ENCODE measurements at places on chromosomes 6 and 20.

DNA sequence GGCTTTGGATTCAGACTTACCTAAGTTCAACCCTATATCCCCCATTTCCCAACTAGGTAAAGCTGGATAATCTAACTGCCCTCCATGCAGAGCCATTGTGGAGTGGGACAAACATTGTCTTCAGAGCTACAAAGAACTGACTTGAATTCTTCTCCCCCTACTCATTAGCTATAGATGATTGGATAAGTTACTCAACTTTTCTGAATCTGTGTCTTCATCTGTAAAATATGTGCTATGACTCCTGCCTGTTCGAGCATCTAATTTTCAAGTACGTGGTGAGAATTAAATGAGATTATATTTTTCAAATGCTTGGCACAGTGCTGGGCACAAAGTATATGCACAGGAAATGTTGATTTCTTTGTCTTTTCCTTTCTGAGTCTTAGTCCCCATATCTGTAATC is 240.3 kb upstream of the TCF21 start:
- no peak for DNase-seq

GRCh38 chr20:43458422-43458924 is 777 bp downstream of the SRSF6 start:
- DNase-seq, result no peak

DNA sequence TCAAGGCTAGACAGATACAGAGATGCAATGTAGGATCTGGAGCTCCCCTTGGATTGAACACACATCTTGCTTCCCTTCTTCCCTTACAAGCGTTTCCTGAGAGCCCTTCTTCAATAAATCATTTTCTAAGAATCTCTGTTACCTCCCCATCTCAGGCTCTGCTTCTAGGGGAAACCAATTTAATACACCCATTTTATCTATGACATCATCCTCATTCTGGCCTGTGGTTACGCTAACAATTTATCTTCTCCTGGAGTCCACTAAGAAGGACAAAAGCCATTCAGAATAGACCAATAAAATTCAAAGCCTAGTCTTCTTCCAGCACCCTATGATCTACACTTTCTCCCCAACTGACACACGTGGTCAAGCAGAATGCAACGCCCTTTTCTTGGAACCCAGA is 390.1 kb downstream of the PLCB1 start:
- DNase-seq, result no peak

DNA sequence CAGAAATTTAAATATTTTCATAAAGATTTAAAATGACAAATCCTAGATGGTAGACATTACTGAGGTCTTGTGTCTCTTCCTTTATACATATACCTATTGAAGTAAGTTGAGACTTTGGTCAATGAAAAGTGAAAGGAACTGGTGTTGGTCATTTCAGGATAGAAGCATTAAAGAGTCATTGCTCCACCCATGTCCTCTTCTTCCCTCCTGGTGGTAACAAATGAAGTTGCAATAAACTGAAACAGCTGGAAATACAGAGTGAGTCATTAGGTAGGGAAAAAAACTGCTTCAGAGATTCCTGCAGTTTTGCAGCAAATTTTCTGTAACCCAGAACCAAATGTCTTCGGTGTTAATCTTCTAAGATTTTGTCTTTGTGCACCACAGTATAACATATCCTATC is 448.0 kb downstream of the EYS start:
- no peak for DNase-seq

- DNase-seq, result no peak
These were observed 47.8 kb downstream of the PLCG1 start for GRCh38 chr20:41185013-41185757.

DNA sequence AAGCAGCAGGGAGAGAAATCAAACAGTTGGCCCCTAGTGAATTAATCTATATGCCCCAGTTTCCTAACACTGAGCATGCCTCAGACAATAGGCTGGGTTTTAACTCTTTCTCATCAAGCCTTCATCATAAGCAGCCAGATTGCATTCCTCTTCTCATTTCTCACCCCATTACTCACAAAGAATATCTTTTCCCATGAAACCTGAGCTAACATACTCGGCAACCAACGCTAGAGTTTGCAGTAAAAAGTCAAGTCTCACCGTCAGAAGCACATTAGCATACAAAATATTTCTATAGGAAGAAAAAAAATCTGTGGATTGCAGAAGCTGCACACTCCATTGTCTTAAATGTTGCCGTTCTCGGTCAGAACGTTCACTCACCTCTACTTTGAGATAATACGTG is 429.9 kb upstream of the ARID1B start:
- no peak for DNase-seq

- DNase-seq, result no peak
These were observed 46.8 kb downstream of the RALGAPB start for GRCh38 chr20:38519426-38519825.

DNA sequence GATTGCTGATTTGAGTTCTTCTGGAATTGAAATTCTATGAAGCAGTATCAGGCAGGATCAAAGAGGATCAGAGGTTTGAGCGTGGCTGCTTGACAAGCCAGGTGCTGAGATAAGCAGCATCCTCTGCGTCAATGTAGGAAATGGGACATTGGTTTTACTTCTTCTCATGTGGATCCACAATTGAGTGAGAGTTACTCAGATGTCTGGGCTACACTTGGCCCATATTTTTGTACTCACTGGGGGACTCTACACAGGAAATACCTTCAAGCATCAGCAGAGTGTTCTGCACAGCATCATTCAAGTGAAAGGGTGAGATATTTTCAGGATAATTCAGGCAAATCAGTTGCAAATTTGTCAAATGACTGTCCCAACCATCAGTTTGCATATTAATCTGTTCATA is 613.9 kb upstream of the ARID1B start:
- DNase-seq, result no peak

DNA sequence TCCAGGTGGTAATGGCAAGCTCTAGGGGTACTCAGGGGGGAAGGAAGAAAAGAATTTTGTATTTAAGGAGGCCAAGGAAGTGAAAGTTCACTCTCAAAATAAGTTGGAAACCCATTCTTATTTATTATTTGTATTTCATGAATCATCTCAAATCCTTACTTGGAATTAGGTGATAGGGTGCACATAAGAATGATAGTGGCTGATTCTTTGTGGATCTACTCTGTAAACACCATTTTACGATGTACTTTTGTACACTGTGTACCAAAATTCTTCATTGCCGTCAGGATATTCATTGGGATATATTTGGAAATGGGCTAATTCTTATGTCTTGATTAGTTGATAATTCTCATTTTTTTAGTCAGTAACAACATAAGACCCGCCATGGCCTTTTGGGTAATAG is 179.5 kb upstream of the LAMP5 start:
- DNase-seq, result no peak

- no peak for DNase-seq
These were observed 147.4 kb downstream of the BACH2 start for GRCh38 chr6:90149280-90149679.

DNA sequence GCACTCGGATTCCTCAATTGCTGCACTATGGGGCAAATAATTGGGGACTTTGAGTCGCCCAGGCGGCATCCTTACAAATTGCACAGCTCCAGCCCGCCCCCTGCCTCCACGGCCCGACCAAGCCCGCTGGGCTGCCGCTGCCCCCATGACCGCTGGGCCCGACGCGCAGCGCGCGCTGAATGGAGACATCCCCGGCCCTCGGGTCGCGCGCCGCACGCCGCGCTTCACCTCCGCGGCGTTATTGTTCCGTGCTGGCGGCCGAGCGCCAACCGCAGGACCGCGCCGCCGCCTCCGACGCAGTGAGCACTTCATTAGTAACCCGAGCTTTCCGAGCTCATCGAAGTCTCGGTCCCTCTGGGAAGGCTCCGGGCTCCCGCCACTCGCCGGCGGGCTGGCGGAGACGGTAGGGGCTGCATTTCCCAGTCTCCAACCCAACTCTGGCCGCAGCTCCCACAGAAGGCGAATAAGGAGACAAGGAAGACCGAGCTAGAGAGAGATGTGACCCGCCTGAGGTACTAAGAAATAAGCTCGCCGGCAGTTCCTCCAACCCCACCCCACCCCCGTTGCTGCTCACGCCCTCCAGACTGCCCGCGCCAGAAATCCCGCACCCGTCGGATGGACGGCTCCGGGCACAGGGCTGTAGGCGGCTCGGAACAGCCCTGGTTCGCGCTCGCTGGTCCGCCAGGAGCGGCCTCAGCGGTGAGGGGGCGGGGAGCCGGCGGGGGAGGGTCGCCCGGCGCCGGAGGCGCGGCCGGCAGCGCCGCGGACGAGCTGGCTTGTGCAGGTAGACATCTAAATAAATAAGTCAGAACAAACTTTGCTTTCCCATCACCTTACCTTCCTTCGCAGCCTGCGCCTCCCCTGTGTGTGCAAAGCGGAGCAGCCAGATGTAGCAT is 703 bp downstream of the EPHA7 start:
- no peak for DNase-seq

DNA sequence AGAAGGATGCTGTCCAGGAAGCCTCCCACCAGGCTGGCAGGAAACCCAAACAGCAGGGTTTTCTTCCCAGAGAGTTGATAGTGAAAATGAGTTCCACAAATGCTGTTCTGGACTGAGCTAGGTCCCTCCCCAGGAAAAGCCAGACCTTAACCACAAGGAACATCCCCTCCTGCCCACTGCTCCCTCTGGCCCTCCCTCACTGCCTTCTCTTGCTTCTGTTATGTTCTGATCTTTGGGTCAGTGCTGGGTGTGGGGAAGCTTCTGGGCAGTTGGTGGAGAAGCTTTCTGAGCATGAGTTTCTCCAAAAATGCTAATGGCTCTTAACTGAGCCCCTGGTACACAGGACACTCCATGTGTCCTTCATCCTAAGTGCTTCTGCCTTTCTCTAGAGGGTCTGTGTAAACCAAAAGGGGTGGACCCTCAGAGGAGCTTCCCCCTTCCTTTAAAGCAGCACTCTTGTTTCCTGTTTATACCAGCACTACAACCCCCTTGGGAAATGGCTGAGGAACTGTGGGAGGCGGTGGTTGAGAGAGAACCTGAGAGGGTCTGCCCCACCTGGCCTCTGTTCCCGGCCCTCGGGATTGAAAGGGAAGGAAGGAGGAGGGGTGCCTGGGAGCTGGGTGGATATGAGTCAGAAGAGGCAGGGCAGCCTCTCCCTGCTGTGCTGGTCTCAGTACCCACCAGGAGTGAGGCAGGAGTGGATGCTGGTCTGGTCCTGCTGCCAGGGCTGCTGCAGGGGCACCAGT is 42.0 kb downstream of the CDS2 start:
- no peak for DNase-seq

GRCh38 chr6:131945971-131946370 is 5.2 kb downstream of the CCN2 start:
- DNase-seq, result no peak

DNA sequence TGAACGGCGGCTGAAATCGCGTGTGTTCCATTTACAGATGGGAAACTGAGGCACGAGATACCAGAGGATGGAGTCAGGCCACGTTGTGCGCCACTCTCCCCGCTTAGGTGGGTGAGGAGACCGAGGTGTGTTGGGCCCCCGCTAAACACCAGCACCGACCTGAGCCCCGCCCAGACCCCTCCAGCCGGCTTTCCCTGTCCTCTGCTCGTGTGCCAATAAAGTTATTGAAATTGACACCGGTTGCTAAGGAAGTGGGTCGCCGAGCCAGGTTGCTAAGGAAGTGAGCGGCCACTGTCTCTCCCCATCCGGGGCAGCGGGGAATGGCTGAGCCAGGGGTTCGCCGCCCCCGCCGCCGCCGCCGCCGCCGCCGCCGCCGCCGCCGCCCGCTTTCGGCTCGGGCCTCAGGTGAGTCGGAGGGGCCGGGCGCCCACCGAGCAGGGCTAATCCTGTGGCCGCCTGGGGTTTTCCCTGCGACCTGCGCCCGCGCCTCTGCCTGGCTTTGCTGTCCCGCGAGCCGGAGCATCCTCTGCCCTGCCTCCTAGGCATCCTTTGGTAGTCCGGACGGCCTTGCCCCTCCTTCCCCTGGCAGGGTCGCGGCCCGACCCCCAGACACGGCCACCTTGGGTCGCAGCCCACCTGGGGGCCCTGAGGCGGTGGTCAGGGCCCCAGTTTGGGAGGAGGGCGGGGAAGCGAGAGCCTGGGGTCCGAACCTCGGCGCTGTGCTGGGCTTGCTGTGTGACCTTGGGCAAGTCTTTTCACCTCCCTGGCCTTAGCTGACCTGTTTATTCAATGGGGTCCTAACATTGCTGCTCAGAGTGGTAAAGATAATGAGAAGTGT is at the start of gene KIF3B:
Gene KIF3B (plus strand): TSS at position 291 of the 838 bp plus-strand sequence. CDS start 32,127 bp downstream, outside the sequence.
- DNase-seq, result peak; percentile 68

DNA sequence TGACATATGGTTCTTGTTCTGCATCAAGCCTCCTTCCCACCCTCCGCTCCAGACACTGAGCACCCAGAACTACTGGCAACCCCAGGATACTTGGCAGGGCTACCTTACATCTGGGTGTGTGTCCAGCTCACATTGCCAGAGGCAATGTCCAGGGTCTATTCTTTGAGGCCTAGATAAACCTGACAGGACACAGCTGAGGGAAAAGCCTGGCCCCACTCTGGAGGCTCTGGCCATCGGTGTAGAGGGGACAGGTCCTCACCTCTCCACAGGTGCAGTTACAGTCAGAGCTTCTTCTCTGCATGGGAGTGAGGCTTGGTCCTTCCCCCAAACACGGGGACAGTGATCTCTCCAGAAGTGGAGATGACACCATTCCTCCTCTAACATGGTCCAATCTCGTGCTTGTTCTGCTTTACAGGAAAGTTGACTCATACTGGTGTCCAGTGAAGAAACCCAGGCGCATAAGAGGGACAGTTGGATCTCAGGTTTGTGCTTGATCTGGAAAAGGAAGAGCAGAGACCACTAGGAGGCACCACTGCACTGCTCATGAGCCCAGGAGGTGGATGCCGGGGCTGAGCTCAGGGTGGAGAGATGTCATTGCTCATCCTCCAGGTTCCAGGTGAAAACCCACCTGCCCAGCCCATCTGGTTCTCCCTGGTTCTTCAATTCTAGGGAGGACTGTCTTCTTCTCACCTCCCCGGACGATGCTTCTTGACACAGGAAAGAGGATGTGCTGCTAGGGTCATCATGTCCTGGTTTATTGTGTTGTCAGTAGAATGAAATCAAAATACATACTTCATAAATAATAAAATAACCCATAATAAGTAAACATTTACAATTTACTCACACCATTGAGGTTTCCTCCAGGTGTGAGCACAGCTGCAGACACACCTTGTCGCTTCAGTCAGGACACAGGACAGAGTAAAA is 14.7 kb downstream of the HLA-F start:
- no peak for DNase-seq

- no peak for DNase-seq
These were observed 27.8 kb upstream of the TTPAL start for GRCh38 chr20:44447827-44448419.

DNA sequence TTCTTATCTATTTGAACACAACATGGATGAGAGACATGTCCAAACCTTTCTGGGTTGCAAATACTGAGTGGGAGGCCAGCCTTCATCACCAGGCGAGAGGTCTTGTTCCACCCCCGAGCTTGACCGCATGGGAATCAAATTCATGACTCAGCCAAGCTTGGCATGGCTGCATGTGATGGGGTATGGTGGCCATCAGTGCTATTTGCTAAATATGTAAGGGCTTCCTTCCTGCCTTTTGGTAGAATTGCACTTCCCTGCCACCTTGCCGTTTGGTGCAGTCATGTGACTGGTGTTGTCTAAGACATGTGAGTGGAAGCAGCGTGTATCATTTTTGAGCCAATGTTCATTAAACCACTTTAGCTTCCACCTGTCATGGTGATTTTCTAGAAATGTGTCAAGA is 508.9 kb upstream of the SULF2 start:
- no peak for DNase-seq

Data from stimulated activated CD4-positive, alpha-beta T cell treated with anti-CD3 and anti-CD28 coated beads, TNF-alpha, amount 100 ng/mL, for 1 hour (primary cell).